ENCODE measurements at places on chromosomes 1 and 21.
A peak's percentile ranks its signal among the peaks of the same experiment; 100 is the strongest.

GRCh38 chr1:98323906-98324358, 337.6 kb upstream of the SNX7 start:
- no peak for DNase-seq

GRCh38 chr1:167551362-167551761, 2.2 kb downstream of the CREG1 start:
- no peak for DNase-seq

- no peak for DNase-seq
These were observed 4.9 kb downstream of the C1orf198 start for GRCh38 chr1:230863449-230863848.

GRCh38 chr1:35079003-35079930, at the start of gene ZMYM1:
Gene ZMYM1, plus strand, starts transcription at chr1:35079385. Its CDS starts 14,603 bp downstream, at chr1:35093988.
- DNase-seq = peak; percentile 70

DNA sequence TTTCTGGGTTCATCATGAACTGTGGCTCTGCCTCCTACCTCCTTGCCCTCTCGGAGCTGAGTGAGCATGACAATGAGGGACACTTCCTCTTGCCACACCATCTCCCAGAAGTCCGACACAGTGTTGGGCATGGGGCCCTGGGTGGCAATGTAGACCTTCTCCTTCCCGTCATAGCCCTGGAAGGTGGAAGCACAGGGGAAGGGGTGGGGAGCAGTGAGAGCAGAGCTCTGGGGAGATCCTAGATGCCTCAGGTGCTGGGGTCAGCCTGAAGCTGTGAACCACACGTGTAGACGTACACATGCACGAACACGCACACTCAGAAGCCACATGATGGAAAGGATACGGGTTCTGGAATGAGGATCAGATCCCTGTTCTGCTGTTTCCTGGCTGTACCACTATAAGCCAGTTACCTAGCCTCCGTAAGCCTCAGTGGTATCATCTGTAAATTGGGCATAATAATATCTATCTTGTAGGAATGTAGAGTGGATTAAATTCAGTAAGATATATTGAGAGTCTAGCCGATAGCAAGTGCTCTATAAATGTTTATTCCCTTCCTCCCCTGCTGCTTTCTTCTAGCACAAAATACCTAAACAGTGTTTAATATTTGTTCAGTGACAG, 6.1 kb downstream of the PTPN7 start:
- DNase-seq = no peak

Data from T follicular helper cell (primary cell).